Activated CD4-positive, alpha-beta memory T cell treated with anti-CD3 and anti-CD28 coated beads for 36 hours (primary cell): ENCODE measurements at places on chromosomes 13 and 19. TPM values are rescaled to one million over a fixed set of nuclear protein-coding genes. Genes with fewer than 3 reads are reported as not detected.
A peak's percentile ranks its signal among the peaks of the same experiment; 100 is the strongest.

- H3K27ac ChIP-seq = peak overlapping the region; percentile 53
- H3K36me3 ChIP-seq = peaks cover 19% of the 10 kb centered on the region
- H3K27me3 ChIP-seq = peaks cover 14% of the 10 kb centered on the region
- DNase-seq = no peak
- H3K4me1 ChIP-seq = peaks cover 27% of the 10 kb centered on the region
- no peak overlapping the region for H3K4me3 ChIP-seq
Measured at GRCh38 chr13:94419925-94420305, 59.6 kb downstream of the DCT start.

- H3K27ac ChIP-seq = no peak overlapping the region
- DNase-seq = no peak
- no peak overlapping the region for H3K4me3 ChIP-seq
- H3K36me3 ChIP-seq = no peaks in the 10 kb centered on the region
- H3K4me1 ChIP-seq = peaks cover 18% of the 10 kb centered on the region
Measured at GRCh38 chr13:112730157-112730671, 40.4 kb downstream of the ATP11A start.

- H3K4me3 ChIP-seq = peak overlapping the region; percentile 53
- no peaks in the 10 kb centered on the region for H3K36me3 ChIP-seq
- peak; percentile 95 for DNase-seq
- H3K27me3 ChIP-seq = peaks cover 2% of the 10 kb centered on the region
Measured at GRCh38 chr19:41945135-41945766, 13.9 kb downstream of the RABAC1 start.

GRCh38 chr19:9009935-9010651 lies at the start of gene MUC16:
Gene MUC16, minus strand, starts transcription at chr19:9010409.
- no peak within 1 kb of the TSS for H3K4me3 ChIP-seq
- H3K27me3 ChIP-seq = peaks cover 4% of the 10 kb centered on the region
- no peaks in the 10 kb centered on the region for H3K4me1 ChIP-seq
- no peaks in the 10 kb centered on the region for H3K36me3 ChIP-seq
- H3K27ac ChIP-seq = no peak within 1 kb of the TSS

DNA sequence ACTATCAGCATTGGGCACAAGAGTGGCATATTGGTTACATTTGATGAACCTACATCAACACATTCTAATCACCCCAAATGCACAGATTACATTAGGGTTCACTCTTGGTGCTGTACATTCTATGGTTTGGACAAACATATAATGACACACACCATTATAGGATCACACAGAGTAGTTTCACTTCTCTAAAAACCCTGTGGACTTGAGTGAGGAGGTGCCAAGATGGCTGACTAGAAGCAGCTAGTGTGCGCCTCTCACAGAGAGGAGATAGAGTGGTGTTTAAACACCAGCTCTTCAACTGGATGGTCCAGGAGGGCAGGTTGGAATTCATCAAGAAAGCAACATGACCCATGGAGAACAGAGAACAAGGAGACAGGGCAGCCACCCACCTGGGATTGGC lies 265.6 kb downstream of the TDRD3 start:
- H3K4me3 ChIP-seq = no peak overlapping the region
- no peaks in the 10 kb centered on the region for H3K4me1 ChIP-seq
- H3K27ac ChIP-seq = no peak overlapping the region
- H3K36me3 ChIP-seq = no peaks in the 10 kb centered on the region

DNA sequence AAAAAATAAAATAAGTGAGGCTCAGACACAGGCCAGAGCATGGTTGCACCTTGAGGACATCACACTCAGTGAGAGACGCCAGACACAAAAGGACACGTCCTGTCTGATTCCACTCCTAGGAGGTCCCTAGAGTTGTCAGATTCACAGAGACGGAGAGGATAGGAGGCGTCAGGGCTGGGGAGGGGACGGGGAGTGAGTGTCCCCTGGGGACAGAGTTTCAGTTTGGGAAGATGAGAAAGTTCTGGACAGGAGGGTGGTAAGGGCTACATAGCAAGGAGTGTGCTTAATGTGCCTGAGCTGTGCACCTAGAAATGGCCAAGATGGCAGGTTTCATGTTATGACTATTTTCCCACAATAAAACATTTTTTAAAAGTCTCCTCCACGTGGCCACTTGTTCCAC lies 2.2 kb upstream of the GRIN3B start:
- no peak for DNase-seq
- no peak overlapping the region for H3K4me3 ChIP-seq
- H3K4me1 ChIP-seq = peaks cover 15% of the 10 kb centered on the region
- H3K27me3 ChIP-seq = peaks cover 31% of the 10 kb centered on the region

- H3K36me3 ChIP-seq = no peaks in the 10 kb centered on the region
- H3K27me3 ChIP-seq = peaks cover 15% of the 10 kb centered on the region
- no peak overlapping the region for H3K4me3 ChIP-seq
Measured at GRCh38 chr13:36772853-36773252, 46.2 kb upstream of the RFXAP start.

GRCh38 chr13:50529154-50529882 lies 314.2 kb downstream of the DLEU7 start:
- peak; percentile 37 for DNase-seq
- H3K27ac ChIP-seq = no peak overlapping the region
- H3K36me3 ChIP-seq = peaks cover 5% of the 10 kb centered on the region
- no peak overlapping the region for H3K4me3 ChIP-seq

DNA sequence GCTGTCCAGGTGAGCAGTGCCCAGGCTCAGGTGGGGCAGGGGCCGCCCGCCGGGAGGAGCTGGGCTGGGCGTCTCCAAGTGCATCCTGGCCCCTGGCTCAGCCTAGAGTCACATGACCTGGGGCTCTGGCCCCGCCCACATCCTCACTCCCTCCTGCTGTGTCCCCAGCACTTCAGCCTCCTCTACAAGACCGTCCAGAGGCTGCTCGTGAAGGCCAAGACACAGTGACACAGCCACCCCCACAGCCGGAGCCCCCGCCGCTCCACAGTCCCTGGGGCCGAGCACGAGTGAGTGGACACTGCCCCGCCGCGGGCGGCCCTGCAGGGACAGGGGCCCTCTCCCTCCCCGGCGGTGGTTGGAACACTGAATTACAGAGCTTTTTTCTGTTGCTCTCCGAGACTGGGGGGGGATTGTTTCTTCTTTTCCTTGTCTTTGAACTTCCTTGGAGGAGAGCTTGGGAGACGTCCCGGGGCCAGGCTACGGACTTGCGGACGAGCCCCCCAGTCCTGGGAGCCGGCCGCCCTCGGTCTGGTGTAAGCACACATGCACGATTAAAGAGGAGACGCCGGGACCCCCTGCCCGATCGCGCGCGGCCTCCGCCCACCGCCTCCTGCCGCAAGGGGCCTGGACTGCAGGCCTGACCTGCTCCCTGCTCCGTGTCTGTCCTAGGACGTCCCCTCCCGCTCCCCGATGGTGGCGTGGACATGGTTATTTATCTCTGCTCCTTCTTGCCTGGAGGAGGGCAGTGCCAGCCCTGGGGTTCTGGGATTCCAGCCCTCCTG lies 16.8 kb upstream of the CELF5 start:
- DNase-seq = no peak
- H3K36me3 ChIP-seq = peaks cover 2% of the 10 kb centered on the region
- H3K27me3 ChIP-seq = no peaks in the 10 kb centered on the region

GRCh38 chr19:1618157-1619093 lies 13.2 kb upstream of the UQCR11 start:
- H3K4me1 ChIP-seq = peaks cover 17% of the 10 kb centered on the region
- H3K36me3 ChIP-seq = peaks cover 21% of the 10 kb centered on the region
- H3K27ac ChIP-seq = peak overlapping the region; percentile 19
- peak; percentile 42 for DNase-seq
- no peaks in the 10 kb centered on the region for H3K27me3 ChIP-seq

- no peak overlapping the region for H3K4me3 ChIP-seq
- no peak overlapping the region for H3K27ac ChIP-seq
- peaks cover 8% of the 10 kb centered on the region for H3K27me3 ChIP-seq
- no peaks in the 10 kb centered on the region for H3K36me3 ChIP-seq
- H3K4me1 ChIP-seq = no peaks in the 10 kb centered on the region
Measured at GRCh38 chr13:97573011-97573410, 139.0 kb downstream of the RAP2A start.

DNA sequence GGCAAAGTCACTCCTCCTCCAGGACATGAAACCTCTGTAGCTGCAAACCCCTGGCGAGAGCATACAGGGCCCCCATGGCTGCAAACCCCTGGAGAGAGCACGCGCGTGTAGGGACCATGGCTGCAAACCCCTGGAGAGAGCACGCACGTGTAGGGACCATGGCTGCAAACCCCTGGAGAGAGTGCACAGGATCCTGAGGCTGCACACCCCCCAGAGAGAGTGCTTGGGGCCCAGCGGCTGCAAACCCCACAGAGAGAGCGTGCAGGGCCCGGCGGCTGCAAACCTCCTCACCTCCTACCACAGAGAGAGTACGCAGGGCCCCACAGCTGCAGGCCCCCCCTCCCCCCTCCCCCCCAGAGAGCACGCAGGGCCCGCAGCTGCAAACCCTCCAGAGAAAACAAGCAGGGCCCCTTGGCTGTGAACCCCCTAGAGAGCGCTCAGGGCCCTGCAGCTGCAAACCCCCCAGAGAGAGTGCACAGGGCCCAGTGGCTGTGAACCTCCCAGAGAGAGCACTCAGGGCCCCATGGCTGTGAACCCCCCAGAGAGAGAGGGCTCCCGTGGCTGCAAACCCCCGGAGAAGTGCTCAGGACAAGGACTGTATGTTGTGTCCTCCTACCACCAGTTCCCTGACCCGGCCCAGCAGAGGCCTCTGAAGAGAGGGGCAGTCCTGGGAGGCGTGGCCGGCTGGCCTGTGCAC lies 7.3 kb downstream of the ADPRHL1 start:
- H3K36me3 ChIP-seq = peaks cover 4% of the 10 kb centered on the region
- no peaks in the 10 kb centered on the region for H3K27me3 ChIP-seq
- no peak overlapping the region for H3K4me3 ChIP-seq
- H3K4me1 ChIP-seq = no peaks in the 10 kb centered on the region
- no peak for DNase-seq
- no peak overlapping the region for H3K27ac ChIP-seq

- H3K4me3 ChIP-seq = peak within 1 kb of the TSS; percentile 92
- H3K27me3 ChIP-seq = no peaks in the 10 kb centered on the region
- H3K27ac ChIP-seq = peak within 1 kb of the TSS; percentile 94
- peaks cover 29% of the 10 kb centered on the region for H3K4me1 ChIP-seq
Measured at GRCh38 chr19:37466798-37467607, at the start of gene ZNF569. Gene ZNF569, minus strand, starts transcription at chr19:37467444. Its CDS starts 22,523 bp downstream, at chr19:37444921.

- H3K27me3 ChIP-seq = no peaks in the 10 kb centered on the region
- H3K27ac ChIP-seq = no peak overlapping the region
- DNase-seq = no peak
- H3K4me3 ChIP-seq = no peak overlapping the region
- H3K4me1 ChIP-seq = no peaks in the 10 kb centered on the region
- no peaks in the 10 kb centered on the region for H3K36me3 ChIP-seq
Measured at GRCh38 chr13:79673993-79674377, 193.0 kb downstream of the NDFIP2 start.

DNA sequence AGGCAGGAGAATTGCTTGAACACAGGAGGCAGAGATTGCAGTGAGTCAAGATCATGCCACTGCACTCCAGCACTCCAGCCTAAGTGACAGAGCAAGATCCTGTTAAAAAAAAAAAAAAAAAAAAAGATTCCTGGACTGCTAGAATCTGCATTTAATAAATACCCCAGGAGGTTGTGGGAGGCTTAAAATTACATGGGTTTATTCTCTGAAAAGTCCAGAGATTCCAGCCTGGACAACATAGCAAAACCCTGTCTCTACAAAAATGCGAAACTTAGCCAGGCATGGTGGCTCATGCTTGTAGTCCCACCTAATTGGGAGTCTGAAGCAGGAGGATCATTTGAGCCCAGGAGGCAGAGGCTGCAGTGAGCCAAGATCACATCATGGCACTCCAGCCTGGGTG lies 9.5 kb upstream of the SLC1A5 start:
- no peak for DNase-seq
- no peak overlapping the region for H3K4me3 ChIP-seq
- H3K27me3 ChIP-seq = no peaks in the 10 kb centered on the region
- H3K4me1 ChIP-seq = no peaks in the 10 kb centered on the region

GRCh38 chr19:19032420-19033175 lies 719 bp downstream of the SUGP2 start:
- H3K36me3 ChIP-seq = peaks cover 26% of the 10 kb centered on the region
- peak; percentile 89 for DNase-seq
- no peaks in the 10 kb centered on the region for H3K27me3 ChIP-seq
- peak overlapping the region; percentile 84 for H3K27ac ChIP-seq
- H3K4me3 ChIP-seq = peak overlapping the region; percentile 89
- peaks cover 35% of the 10 kb centered on the region for H3K4me1 ChIP-seq

GRCh38 chr13:69585656-69586055 lies 522.0 kb upstream of the ATXN8OS start:
- no peaks in the 10 kb centered on the region for H3K27me3 ChIP-seq
- H3K4me1 ChIP-seq = no peaks in the 10 kb centered on the region
- no peak for DNase-seq
- no peak overlapping the region for H3K4me3 ChIP-seq

DNA sequence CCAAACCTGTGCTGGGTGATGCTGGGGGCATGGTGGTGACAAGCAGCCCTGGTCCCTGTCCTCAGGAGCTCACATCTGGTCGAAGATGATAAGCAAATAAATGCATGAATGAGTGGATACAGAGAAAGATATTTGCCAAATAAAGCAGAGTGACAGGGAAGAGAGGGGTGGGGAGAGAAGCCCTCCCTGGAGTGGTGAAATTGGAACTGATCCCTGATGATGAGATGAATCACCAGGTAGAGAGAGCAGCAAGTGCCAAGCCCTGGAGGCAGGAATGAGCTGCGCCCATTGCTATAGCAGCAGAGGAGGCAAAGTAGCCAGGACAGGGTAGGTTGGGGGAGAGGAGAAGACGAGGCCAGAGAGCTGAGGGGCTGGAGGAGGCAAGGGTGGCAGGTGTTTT lies 13.7 kb downstream of the FXYD5 start:
- DNase-seq = no peak
- no peak overlapping the region for H3K4me3 ChIP-seq
- H3K27ac ChIP-seq = peak overlapping the region; percentile 84
- H3K4me1 ChIP-seq = peaks cover 50% of the 10 kb centered on the region
- H3K36me3 ChIP-seq = peaks cover 78% of the 10 kb centered on the region
- no peaks in the 10 kb centered on the region for H3K27me3 ChIP-seq

GRCh38 chr13:112818698-112819045 lies 128.8 kb downstream of the ATP11A start:
- no peaks in the 10 kb centered on the region for H3K4me1 ChIP-seq
- no peak for DNase-seq
- H3K4me3 ChIP-seq = no peak overlapping the region
- no peaks in the 10 kb centered on the region for H3K27me3 ChIP-seq
- H3K27ac ChIP-seq = no peak overlapping the region
- peaks cover 65% of the 10 kb centered on the region for H3K36me3 ChIP-seq

- no peak overlapping the region for H3K4me3 ChIP-seq
- H3K4me1 ChIP-seq = no peaks in the 10 kb centered on the region
- H3K36me3 ChIP-seq = no peaks in the 10 kb centered on the region
- no peaks in the 10 kb centered on the region for H3K27me3 ChIP-seq
Measured at GRCh38 chr19:28358633-28359032, 854.3 kb downstream of the UQCRFS1 start.

- no peak overlapping the region for H3K4me3 ChIP-seq
- no peaks in the 10 kb centered on the region for H3K36me3 ChIP-seq
- peaks cover 37% of the 10 kb centered on the region for H3K27me3 ChIP-seq
Measured at GRCh38 chr13:94765814-94766213, 53.5 kb upstream of the SOX21 start.

GRCh38 chr19:55117663-55118391 lies 390 bp upstream of the PPP1R12C start:
- H3K27ac ChIP-seq = peak overlapping the region; percentile 89
- H3K36me3 ChIP-seq = peaks cover 10% of the 10 kb centered on the region
- DNase-seq = peak; percentile 99
- H3K4me3 ChIP-seq = peak overlapping the region; percentile 97
- H3K27me3 ChIP-seq = peaks cover under 1% of the 10 kb centered on the region

- peaks cover 4% of the 10 kb centered on the region for H3K27me3 ChIP-seq
- no peak overlapping the region for H3K4me3 ChIP-seq
- no peak for DNase-seq
- H3K36me3 ChIP-seq = no peaks in the 10 kb centered on the region
Measured at GRCh38 chr13:75251188-75251587, 230.8 kb downstream of the TBC1D4 start.

DNASE2 gene
- total RNA-seq = 27.0 TPM

CACNG6 gene
- total RNA-seq = not detected

SLC39A3 gene
- 21.0 TPM for total RNA-seq

IL12RB1 gene
- total RNA-seq = 23.3 TPM

EFNA2 gene
- not detected for total RNA-seq

LGALS7 gene
- total RNA-seq = not detected

LIM2 gene
- total RNA-seq = 0.36 TPM

RPL21 gene
- total RNA-seq = 1,539 TPM
